ENCODE measurements at places on chromosomes 7 and 10. TPM values are rescaled to one million over a fixed set of nuclear protein-coding genes. Genes with fewer than 3 reads are reported as not detected.

GRCh38 chr10:73044378-73045285 is 52.0 kb downstream of the P4HA1 start:
- H3K27ac ChIP-seq, result no peak overlapping the region
- no peaks in the 10 kb centered on the region for H3K4me1 ChIP-seq
- peaks cover 22% of the 10 kb centered on the region for H3K36me3 ChIP-seq
- no peak overlapping the region for H3K4me3 ChIP-seq
- no peak for DNase-seq
- no peaks in the 10 kb centered on the region for H3K27me3 ChIP-seq

DNA sequence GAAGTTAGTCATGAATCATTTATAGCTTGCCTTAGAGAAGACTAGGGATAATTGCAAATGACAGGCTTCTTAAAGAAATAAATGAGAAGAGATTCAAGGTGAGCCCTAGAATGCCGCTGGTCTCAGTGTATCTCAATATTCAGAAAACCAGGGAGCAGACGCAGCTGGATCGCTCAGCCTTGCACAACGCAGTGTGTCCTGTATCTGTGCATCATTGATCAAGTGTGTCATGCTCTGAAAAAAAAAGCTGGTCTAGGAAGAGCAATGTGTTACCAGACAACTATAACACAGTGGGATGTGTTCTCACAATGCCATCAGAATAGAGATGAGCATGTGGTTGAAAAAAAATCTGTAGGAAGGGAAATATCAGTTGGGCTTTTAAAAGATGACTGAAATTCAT is 230.1 kb downstream of the CALN1 start:
- DNase-seq, result no peak
- no peaks in the 10 kb centered on the region for H3K27me3 ChIP-seq
- no peaks in the 10 kb centered on the region for H3K4me1 ChIP-seq

- DNase-seq, result no peak
- peaks cover 4% of the 10 kb centered on the region for H3K4me1 ChIP-seq
- H3K36me3 ChIP-seq, result no peaks in the 10 kb centered on the region
- no peak overlapping the region for H3K4me3 ChIP-seq
- H3K27ac ChIP-seq, result no peak overlapping the region
Measured at GRCh38 chr10:110002801-110003523, 4.8 kb upstream of the ADD3 start.

DNA sequence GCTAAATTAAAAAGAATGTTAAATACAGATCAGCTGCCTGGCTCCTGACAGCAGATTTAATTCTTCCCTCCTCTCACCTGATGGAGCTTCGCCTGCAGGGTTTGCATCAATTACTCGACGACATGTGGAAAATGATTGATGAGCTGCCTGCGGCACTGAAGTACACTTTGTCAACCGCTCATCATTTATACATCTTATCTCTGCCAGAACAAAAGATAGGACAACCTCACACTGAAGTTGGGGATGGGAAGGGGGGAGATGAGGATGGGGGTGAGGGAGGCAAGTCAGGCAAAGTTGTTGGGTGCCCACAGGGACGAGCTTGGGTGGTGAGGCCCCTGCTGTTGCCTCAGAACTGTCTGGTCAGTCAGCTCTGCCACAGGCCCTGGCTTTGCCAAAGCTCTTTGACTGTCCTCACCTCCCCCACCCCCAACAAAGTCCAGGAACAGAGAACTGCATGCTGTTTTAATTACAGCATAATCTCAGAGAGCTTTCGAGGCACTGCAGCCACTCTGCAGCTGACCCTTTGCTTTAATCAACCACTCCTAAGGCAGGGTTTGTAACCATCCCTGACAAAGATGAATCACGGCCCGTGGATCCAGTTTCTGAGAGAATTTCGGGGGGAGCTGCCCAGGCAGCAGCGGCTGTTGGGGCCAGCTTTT is 702.3 kb downstream of the LRMDA start:
- peaks cover 2% of the 10 kb centered on the region for H3K27me3 ChIP-seq
- H3K36me3 ChIP-seq, result no peaks in the 10 kb centered on the region
- no peak overlapping the region for H3K27ac ChIP-seq
- H3K4me1 ChIP-seq, result peaks cover 1% of the 10 kb centered on the region
- no peak for DNase-seq

DNA sequence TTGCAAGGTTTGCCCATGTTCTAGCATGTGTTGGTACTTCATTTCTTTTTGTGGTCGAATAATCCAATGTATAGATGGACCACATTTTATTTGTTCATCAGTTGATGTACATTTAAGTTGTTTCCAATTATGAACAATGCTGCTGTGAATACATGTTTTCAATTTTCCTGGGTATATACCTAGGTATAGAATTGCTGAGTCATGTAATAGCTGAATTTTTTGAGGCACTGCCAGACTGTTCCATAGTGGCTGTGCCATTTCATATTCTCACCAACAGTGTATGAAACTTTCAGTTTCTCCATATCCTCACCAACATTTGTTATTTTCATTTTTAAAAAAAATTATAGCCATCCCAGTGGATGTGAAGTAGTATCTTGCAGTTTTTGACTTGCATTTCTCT is 90.5 kb downstream of the EZH2 start:
- DNase-seq, result no peak
- no peak overlapping the region for H3K27ac ChIP-seq
- H3K4me1 ChIP-seq, result peaks cover 2% of the 10 kb centered on the region
- no peak overlapping the region for H3K4me3 ChIP-seq
- H3K27me3 ChIP-seq, result no peaks in the 10 kb centered on the region
- peaks cover 48% of the 10 kb centered on the region for H3K36me3 ChIP-seq

Gene CAMK2B
- 0.11 TPM for total RNA-seq

Gene NSUN5
- 51.5 TPM for total RNA-seq

DNA sequence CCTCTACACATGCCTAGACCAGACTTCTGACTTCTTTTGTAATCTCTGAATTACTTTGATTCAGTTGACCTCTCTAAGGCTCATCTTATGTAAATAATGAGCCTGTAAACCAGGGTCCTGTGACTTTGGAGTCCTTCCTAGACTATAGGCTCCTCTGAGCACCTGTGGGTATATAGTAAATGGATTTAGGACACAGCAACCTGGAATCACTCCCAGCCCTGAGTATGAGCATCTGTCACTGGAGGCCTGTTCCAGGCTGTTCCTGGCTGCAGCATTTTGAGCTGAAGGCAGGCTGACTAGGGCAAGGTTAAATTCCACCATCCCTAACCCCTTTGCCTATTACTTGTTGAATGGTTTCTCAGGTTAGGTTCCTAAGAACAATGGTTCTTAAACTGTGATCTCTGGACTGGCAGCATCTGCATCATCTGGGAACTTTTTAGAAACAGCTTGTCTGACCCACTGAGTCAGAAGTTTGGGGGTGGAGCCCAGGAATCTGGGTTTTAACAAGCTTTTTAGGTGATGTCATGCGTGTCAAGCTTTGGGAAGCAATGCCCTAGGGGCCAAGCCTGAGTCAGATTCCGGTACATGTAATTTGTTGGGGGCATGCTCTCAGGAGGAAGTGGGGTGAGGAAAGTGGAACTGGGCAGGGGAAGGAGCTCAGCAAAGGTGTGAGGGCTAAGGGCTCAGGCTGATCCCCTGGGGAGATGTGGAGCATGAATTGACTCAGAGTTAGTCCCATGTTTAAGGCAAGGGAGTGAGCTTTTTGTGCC is 28.2 kb downstream of the MINDY4 start:
- H3K36me3 ChIP-seq, result no peaks in the 10 kb centered on the region
- no peak overlapping the region for H3K27ac ChIP-seq
- H3K27me3 ChIP-seq, result no peaks in the 10 kb centered on the region
- peaks cover 32% of the 10 kb centered on the region for H3K4me1 ChIP-seq
- H3K4me3 ChIP-seq, result no peak overlapping the region
- no peak for DNase-seq

Gene BLVRA
- 29.6 TPM for total RNA-seq

GRCh38 chr7:3301449-3301731 is 338 bp downstream of the SDK1 start:
- H3K27me3 ChIP-seq, result peaks cover 47% of the 10 kb centered on the region
- DNase-seq, result no peak
- no peak overlapping the region for H3K27ac ChIP-seq
- peaks cover 5% of the 10 kb centered on the region for H3K4me1 ChIP-seq
- H3K4me3 ChIP-seq, result no peak overlapping the region
- no peaks in the 10 kb centered on the region for H3K36me3 ChIP-seq

GRCh38 chr7:38428041-38428440 is 154.6 kb upstream of the TARP start:
- no peak overlapping the region for H3K4me3 ChIP-seq
- no peak overlapping the region for H3K27ac ChIP-seq
- DNase-seq, result no peak
- H3K36me3 ChIP-seq, result peaks cover 1% of the 10 kb centered on the region

Gene CPED1
- not detected for total RNA-seq

GRCh38 chr7:4277936-4278335 is 404.2 kb upstream of the FOXK1 start:
- no peak overlapping the region for H3K27ac ChIP-seq
- DNase-seq, result no peak
- H3K27me3 ChIP-seq, result peaks cover 3% of the 10 kb centered on the region
- no peaks in the 10 kb centered on the region for H3K4me1 ChIP-seq

DNA sequence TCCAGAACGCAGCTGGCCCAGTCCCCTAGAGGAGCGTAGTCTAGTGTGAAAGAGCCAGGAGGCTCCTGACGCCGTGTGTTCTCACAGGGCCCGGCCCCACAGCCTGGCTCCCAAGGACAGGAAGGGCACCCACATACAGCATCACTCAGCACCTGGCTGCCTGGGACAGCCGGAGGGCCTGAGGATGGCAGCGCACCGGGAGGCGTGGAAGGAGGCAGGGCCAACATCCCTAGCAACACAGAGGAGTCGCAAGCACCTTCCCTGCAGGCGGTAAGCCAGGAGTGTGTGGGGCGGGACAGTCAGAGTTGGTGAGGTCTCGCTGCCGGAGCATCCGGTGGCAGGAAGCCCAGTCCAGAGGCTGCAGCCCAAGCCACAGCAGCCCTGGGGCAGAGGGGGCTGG is 125.8 kb downstream of the MAD1L1 start:
- no peak overlapping the region for H3K4me3 ChIP-seq
- peaks cover 35% of the 10 kb centered on the region for H3K4me1 ChIP-seq
- DNase-seq, result no peak

DNA sequence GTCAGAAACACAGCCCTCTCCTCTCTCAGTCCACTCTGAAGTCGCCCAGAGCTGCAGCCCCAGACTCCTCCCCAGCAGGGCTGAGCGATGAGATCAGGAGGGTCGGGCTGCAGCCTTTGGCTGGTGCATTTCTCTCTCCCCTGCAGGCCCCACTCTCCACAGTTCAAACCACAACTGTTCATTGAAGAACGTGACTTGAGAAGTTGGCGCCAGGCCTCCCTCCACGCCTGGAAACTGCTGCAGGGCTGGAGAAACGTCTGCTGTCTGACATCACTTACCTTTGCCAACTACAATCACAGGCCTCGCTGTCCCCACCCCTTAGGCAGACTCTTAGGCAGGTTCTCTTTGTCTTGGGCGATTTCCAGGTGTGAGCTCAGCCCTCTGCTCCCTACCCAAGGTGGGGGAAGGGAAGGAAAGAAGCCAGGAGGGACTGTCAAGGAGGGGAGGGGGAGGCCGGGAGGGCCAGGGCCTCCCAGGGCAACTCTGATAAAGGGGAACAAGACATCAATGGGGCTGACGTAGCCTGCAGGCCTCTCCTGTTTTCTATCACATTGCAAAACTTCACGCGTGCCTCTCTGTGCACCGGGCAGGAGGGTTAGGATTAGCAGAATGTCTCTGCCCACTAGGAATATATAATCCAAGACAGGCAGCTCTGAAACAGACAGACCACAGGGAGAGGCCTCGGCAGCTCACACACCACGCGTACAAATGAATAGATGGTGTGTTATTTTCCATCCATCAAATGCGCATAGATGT is 32.7 kb downstream of the CALML5 start:
- H3K27me3 ChIP-seq, result peaks cover 2% of the 10 kb centered on the region
- peaks cover 7% of the 10 kb centered on the region for H3K36me3 ChIP-seq
- no peak for DNase-seq
- no peaks in the 10 kb centered on the region for H3K4me1 ChIP-seq
- H3K4me3 ChIP-seq, result no peak overlapping the region

GRCh38 chr7:32170838-32171237 is 100.6 kb upstream of the PDE1C start:
- no peaks in the 10 kb centered on the region for H3K27me3 ChIP-seq
- no peaks in the 10 kb centered on the region for H3K4me1 ChIP-seq
- H3K27ac ChIP-seq, result no peak overlapping the region
- no peaks in the 10 kb centered on the region for H3K36me3 ChIP-seq
- no peak for DNase-seq

Gene OR2A12
- total RNA-seq, result not detected

DNA sequence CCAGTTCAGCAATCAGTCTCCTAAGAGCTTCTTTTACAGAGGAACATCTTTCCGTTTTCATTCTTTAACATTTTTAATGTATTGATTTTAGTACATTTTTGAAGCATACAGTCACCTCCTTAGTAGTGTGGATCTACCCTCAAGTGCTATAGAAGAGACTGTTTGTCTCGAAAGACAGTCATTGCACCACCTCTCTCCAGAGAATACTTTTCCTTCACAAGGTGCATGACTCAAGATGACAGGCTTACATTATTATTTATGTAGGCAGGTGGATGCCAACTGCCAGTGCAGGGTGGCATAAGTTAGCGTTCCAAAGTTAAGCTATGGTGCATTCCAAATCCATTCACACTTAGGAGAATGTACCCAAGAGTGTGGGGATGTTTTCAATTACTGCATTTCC is 71.8 kb downstream of the ZEB1 start:
- H3K27ac ChIP-seq, result no peak overlapping the region
- peaks cover 25% of the 10 kb centered on the region for H3K36me3 ChIP-seq
- H3K4me1 ChIP-seq, result peaks cover 7% of the 10 kb centered on the region
- H3K4me3 ChIP-seq, result no peak overlapping the region
- no peaks in the 10 kb centered on the region for H3K27me3 ChIP-seq
- DNase-seq, result no peak

Gene UBE2D4
- 7.5 TPM for total RNA-seq

DNA sequence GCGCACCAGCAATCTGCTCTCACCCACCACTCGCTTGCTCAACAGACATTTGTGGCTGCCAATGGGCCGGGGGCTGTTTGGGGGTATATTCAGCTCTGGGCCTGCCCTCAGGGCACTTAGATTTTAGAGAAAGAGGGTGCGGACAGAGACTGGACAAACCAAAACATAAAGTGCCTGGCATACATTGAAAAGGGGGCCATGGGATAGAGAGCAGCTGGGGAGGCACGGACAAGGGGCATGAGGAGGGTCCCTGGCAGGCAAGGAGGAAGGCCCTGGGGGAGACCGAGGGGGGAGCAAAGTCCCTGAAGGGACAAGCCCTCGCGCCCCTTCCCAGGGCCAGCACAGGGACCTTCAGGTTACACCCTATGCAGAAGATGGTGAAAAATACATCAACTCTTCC is 43.5 kb downstream of the CLRN3 start:
- H3K27ac ChIP-seq, result no peak overlapping the region
- H3K27me3 ChIP-seq, result peaks cover 5% of the 10 kb centered on the region
- no peaks in the 10 kb centered on the region for H3K36me3 ChIP-seq
- peaks cover 2% of the 10 kb centered on the region for H3K4me1 ChIP-seq
- no peak overlapping the region for H3K4me3 ChIP-seq
- DNase-seq, result no peak

GRCh38 chr7:139182363-139182762 is 48.7 kb upstream of the UBN2 start:
- peaks cover 12% of the 10 kb centered on the region for H3K36me3 ChIP-seq
- no peak overlapping the region for H3K4me3 ChIP-seq
- H3K27me3 ChIP-seq, result no peaks in the 10 kb centered on the region
- DNase-seq, result no peak

Gene PPIF
- 56.9 TPM for total RNA-seq

Gene GCK
- 0.30 TPM for total RNA-seq
